DMS153 (cell line): ENCODE measurements at places on chromosomes 3 and 15.
A peak's percentile ranks its signal among the peaks of the same experiment; 100 is the strongest.

DNA sequence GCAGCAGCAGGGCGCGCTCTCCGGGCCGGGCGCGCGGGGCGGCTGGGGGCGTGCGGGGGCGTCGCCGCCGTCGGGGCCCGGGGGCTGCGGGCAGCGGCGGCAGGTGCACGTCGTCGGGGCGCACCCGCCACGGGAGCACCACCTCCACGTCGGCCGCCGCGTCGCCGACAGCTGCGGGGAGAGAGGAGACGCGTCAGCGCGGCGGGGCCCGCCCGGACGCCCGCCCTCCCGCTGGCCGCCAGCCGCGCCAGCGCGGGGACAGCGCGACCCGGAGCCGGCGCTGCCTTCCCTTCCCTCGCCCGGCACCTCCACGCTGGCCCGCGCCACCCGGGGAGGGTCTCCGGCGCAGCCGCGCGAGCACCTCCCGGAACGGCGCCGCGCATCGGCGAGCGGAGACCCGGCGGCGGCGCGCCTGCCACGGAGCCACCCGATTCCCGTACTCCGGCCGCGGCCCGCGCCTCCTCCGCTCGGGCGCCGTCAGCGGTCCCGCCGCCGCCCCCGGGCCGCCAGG, 481 bp downstream of the ADAMTS17 start:
- no peak for DNase-seq

DNA sequence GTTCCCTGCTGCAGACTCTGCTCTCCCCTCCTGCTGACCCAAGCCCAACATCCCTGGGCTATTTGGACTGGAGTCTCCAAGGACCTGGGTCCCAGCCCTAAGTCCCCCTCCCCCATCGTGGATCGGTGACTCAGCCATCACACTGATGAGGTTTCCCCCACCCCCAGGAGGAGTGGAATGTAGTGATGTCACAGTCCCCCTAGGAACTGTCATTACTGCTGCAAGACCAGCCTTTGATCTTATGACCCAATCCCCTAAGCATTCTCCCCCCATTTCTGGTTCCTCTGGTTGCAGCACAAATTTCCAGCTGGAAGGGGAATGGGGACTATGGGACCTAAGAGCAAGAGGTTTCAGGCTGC, 63.4 kb upstream of the CSPG4 start:
- DNase-seq: no peak

GRCh38 chr3:66823009-66823397, 175.1 kb upstream of the KBTBD8 start:
- DNase-seq: no peak

- DNase-seq: no peak
Observed at GRCh38 chr15:63163217-63163616, 5.9 kb upstream of the RPS27L start.

DNA sequence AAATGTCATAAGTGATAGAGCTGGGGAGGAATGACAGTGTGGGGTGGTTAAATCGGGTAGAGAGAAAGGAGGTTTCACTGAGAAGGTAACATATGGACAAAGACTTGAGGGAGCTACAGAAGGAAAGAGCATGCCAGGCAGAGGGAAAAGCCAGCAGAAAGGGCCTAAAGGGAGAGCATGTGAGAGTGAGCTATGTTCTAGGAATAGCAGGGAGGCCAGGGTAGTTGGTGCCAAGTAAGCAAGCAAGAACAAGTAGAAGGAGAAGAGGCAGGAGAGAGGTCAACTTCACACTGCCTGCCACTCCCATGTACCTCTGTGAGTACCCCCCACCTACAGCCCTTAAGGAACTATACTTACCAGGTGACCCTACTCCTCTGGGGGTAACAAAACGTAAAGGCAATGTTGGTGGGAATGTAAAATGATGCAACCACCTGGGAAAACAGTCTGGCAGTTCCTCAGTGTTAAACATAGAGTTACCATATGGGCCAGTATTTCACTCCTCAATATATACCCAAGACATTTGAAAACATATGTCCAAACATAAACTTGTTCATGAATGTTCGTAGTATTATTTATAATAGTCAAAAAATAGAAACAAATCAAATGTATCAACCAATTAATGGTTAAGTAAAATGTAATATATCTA, 67.6 kb downstream of the SFMBT1 start:
- DNase-seq: no peak

DNA sequence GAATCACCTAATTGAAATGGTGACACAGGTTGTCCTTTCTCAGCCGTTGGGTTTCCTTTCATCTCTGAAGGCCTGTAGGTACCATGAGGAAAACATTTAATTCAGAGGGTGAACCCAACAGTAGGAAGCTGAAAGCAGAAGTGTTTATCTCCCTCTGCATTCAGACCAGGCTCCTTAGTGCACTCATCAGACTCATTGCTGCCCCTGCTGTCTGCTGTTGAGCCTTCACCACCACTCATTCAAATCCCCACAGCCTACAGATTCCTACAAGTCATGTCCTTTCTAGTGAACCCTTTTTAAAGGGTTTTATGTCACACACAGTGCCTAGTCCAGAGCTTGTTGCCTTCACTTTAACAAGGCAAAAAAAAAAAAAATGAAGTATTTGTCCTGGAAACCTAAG, 13.4 kb downstream of the WDR48 start:
- no peak for DNase-seq

DNA sequence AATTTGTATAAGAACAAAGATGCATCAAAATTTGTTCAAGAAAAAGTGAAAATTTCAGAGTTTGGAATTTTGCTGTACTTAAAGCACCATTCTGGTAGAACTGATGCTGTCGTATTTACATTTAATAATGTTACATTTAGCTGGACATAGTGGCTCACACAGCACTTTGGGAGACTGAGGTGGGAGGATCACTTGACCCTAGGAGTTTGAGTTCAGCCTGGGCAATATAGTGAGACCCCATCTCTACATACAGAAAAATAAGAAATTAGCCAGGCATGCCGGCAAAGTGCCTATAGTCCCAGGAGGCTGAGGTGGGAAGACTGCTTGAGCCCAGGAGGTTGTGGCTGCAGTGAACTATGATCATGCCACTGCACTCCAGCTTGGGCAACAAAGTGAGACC, 51.5 kb upstream of the SKIL start:
- no peak for DNase-seq

DNA sequence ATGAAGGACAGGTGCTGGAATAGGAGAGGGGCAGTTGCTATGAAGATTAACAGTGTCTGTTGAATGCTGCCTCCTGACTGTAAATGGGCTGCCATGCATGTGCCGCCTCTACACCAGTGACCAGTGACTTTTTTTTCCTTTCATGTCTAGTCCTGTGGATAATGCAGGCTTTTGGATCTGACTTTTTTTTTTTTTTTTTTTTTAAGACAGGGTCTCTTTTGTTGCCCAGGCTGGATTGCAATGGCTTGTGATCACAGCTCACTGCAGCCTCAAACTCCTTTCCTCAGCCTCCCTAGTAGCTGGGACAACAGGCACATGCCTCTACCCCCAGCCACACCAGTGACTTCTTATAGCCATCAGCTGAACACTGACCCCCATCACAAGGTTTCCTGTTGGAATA, 41.2 kb upstream of the AGBL1 start:
- DNase-seq: no peak

- DNase-seq: peak; percentile 40
Observed at GRCh38 chr3:124263168-124263567, 271.2 kb upstream of the ROPN1 start.

DNA sequence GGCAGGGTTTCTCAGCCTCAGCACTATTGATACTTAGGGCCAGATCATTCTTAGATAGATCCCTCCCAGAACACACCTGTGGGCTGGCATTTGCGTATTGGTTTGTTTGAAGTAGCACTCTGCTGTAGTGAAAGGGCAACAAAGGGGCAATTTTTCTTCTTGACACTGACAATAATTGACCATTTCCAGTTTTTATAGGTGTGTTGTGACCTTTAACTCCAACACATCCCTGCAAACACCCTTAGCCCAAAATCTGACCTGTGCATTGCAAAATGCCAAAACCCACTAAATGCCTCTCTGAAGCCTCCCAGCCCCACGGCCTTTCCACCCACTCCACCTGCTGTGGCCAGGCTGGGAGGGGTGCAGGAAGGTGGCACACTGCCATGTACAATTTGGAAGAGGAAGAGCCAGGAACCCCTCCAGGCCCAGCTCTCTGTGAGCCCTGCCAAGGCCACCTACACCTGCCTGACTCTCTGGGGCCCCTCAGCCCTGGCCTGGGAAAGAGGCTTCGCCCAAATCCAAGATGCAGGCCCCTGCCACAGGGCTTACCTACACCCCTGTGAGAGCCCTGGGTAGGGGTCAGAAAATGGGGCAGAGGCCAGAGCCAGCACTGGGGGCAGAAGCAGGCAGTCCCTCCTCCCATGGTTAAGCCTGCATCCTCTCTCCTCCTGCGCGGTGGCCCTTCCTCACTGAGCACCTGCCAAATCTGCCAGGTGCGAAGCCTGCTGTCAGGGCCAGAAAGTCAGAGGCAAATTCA, 9.6 kb upstream of the CYP11A1 start:
- no peak for DNase-seq
